ENCODE measurements at places on chromosomes 2 and 18.

GRCh38 chr2:15677141-15677843 lies 85.6 kb downstream of the DDX1 start:
- no peak for DNase-seq

DNA sequence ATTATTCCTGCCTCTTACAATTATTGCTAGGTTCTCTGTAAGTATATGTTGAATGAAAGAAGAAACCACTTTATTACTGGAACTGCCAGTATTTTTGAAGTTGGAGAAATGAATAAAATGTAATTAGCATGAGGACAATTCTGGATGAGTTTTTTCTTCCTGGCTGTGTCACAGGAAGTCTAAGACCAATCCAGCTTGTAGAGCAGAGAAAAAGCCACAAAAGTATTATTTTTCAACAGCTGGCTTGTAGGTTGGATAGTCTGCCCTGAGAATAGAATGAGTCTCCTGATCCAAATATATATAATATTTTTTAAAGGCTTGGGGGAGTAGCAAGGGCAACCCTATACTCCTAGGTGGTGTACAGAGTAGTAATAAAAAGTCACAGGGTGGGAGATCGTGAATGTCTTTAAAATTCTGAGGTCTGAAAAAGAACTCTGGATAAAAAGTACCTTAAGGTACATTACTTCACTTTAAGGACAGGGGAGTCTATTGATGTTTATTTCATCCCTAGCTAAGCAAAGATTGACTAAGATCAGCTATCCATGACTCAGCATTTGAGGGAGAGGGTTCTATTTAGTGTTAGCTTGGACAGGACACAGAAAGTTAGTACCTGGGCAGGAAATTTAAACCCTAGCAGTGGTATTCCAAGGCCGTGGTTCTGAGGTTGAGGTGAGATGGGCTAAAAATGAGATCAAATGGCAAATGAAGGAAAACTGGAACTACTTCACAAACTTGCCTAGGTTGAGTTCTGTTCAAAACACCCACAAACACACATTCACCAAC lies 31.7 kb downstream of the SLC40A1 start:
- no peak for DNase-seq

GRCh38 chr2:140657657-140658056 lies 1473.2 kb downstream of the LRP1B start:
- DNase-seq, result no peak

GRCh38 chr2:10476723-10477442 lies 28.8 kb upstream of the ODC1 start:
- DNase-seq, result no peak

- peak; percentile 37 for DNase-seq
Observed at GRCh38 chr18:56517196-56517595, 121.2 kb downstream of the TXNL1 start.

DNA sequence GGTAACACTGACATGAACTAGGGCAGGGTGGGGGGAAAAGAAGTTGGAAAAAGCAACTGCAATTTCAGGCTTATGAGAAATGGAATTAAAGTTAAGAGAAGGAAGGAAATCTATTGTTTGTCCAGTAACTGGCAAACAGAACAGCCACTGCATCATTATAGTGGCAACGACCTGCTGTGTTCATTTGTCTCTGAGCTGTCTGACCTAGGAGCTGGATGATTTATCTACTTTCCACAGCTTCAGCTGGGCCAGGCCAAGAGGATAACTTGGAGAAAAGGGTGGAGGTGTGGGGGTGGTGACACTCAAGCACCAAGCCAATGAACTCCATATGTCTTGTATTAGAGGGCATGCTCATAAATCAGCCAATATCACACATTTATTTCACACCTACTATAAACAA lies 291.5 kb upstream of the KLHL29 start:
- no peak for DNase-seq

DNA sequence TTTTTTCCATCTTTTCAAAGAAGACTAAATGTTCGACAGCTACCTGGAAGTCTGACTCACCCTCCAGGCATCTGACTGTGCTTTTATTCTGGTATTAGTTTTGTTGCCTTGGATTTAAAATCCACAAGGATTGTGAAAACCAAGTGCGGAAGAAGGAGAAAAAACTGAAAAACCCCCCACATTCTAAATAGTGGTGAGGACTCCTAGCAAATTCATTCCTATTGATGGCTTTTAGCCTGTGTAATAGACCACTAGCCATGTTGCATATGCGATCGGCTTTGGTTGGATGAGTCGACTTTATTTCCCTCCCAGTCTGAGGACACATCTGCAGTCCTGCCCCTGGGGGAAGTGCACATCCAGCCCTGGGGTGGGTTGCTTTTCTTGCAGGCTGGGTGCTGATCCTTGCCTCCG lies 16.9 kb downstream of the LDLRAD4 start:
- no peak for DNase-seq

DNA sequence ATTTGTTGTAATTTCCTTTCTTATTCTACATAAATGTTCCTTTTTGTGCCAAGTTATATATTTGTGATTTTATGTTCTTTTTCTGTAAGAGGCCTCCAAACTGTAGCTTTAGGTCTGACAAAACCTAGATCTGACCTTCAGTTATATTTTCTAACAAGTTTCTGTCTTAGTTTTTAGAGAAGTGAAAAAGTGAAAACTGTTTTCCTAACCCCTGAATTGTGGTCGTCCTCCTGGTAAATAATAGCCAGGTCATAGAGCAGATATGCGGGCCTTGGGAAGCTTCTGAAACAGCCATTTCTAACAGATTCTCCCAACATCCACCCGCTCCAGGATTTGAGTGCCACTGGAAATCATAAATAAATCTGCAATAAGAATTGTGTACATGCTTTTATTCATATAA lies 398.4 kb upstream of the CWC22 start:
- no peak for DNase-seq

DNA sequence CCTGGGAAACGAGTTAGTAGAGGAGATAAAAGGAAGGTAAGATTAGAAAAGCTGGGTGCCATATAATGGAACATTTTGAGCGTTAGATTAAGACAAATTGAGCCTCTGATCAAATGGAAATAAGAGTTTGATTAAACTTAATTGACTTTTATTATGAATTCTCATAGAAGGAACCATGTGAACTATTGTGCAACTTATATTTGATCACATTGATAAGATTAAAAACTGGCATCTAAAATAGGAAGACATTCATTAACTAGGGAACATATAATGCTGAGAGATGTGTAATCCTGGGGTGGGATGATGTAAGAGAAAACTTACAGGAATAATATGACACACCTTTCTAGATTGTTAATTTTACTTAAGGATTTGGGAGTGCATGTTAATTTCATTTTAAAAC lies 22.5 kb downstream of the TBR1 start:
- DNase-seq, result no peak

DNA sequence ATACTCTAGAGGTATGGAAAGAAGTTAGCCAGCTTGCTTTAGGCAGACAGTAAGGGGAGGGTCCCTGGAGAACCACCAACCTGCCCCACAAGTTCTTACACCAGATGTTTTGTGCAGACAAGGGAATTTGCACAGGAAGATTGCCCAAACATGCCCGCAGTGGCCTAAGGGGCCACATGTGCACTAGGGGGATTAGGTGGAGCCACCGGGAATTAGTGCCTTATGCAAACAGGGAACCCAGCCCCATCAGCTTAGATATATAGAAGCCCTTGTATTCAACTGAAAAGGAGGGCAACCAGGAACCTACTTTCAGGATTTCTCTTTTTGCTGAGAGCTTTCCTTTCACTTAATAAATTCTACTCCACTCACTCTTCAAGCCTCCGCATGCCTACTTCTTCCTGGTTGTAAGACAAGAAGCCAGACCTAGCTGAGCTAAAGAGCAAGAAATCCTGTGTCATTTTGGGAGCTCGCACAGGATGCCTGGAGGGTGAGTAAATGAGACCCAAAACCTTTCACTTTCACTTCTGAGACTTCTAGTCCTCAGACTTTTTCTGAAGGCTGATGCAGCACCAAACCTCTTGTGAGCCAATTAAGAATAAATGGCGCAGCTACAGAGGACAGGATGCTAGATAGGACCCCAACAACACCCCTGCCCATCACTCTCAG lies 146.3 kb downstream of the GCA start:
- DNase-seq, result no peak

- no peak for DNase-seq
Observed at GRCh38 chr2:241545106-241545505, 13.4 kb upstream of the BOK start.

GRCh38 chr2:205858881-205859441 lies 176.7 kb downstream of the NRP2 start:
- DNase-seq, result peak; percentile 15
